D721Med (cell line): ENCODE measurements at places on chromosomes 1 and 21.

GRCh38 chr1:245118806-245119205 is 36.0 kb upstream of the KIF26B start:
- no peak for DNase-seq

- no peak for DNase-seq
These were observed 8.5 kb downstream of the CCT8 start for GRCh38 chr21:29064850-29065481.

DNA sequence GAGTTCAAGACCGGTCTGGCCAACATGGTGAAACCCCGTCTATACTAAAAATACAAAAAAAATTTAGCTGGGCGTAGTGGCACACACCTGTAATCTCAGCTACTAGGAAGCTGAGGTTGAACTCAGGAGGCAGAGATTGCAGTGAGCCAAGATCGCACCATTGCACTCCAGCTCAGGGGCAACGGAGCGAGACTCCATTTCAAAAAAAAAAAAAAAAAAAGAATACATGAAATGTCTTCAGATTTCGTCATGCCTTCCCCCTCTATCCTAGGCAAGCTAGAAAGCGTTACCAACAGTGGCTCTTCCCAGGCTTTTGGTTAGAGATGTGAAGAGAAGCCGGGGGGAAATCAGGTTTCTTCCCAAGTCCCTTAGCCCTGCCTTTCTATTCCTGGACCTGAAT is 3.6 kb downstream of the TFF1 start:
- no peak for DNase-seq

DNA sequence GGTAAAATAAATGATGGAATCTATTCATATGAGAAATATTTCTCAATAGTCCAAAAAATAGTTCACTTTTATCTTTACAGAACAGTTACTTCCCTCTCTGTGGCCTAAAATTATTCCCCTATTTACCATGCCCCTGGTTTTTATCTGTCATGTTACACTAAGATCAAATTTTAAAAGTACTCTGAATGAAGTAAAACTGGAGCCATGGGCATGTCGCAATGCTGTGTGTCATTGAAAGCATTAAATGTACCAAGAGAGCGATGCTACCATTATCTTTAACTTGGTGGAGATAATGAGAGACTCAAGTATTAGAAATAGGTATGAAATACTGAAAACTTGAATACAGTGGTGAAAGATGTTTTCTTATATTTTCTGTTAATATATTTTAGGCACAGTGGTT is 146.2 kb downstream of the KCNT2 start:
- DNase-seq: no peak

- DNase-seq: no peak
These were observed 3.9 kb upstream of the COL16A1 start for GRCh38 chr1:31707711-31708110.
